ENCODE measurements at places on chromosomes 1 and 21. TPM values are rescaled to one million over a fixed set of nuclear protein-coding genes. Genes with fewer than 3 reads are reported as not detected.
A peak's percentile ranks its signal among the peaks of the same experiment; 100 is the strongest.

The VPS13D gene
- 115 TPM for total RNA-seq

The SYNC gene
- 24.2 TPM for total RNA-seq

DNA sequence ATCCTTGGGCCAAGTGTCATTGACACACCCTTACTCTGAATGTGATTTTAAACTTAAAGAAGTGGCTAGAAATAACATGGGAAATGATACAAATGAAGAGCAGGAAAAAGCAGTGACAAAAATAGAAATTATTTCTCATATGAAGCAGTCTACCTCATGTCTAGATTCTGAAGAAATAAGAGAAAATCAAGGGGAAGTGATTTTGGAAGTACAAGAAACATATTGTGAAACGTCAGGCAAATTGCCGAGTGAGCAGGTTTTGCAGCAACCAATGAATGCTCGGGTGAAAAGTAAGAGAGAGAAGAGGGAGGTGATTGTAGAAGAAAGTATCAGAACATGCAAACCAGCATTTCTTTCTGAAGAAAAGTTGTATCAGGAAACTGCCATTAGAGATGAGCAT is 130.7 kb downstream of the MACF1 start:
- no peak for DNase-seq
- no peaks in the 10 kb centered on the region for H3K27me3 ChIP-seq
- H3K36me3 ChIP-seq = peaks cover 6% of the 10 kb centered on the region
- H3K27ac ChIP-seq = no peak overlapping the region

DNA sequence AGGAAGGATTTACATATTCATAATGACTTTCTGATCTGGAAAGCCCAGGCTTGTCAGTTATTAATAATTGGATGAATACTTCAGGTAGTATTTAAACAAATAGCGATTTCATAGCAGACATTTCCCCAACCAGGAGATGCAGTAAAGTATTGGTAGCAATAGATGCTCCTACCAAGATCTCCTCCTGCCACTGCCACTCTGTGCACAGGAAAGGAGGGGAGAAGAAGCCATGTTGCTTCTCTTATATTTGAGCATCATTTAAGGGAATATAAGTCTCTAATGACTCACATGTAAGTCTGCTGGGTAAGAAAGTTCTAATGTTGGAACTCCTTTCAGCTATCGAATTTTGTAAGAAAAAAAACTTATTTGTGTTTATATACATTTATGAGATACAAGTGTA is 420 bp upstream of the IFI16 start:
- H3K27ac ChIP-seq = peak overlapping the region; percentile 89
- no peaks in the 10 kb centered on the region for H3K4me1 ChIP-seq
- H3K36me3 ChIP-seq = no peaks in the 10 kb centered on the region
- no peaks in the 10 kb centered on the region for H3K27me3 ChIP-seq

GRCh38 chr1:167426716-167427115 is 91.6 kb downstream of the CD247 start:
- no peak overlapping the region for H3K4me3 ChIP-seq
- no peaks in the 10 kb centered on the region for H3K27me3 ChIP-seq
- H3K4me1 ChIP-seq = no peaks in the 10 kb centered on the region
- DNase-seq = no peak
- no peak overlapping the region for H3K27ac ChIP-seq

- H3K4me1 ChIP-seq = no peaks in the 10 kb centered on the region
- no peak overlapping the region for H3K27ac ChIP-seq
- DNase-seq = no peak
These were observed 20.2 kb downstream of the IPP start for GRCh38 chr1:45730075-45730779.

DNA sequence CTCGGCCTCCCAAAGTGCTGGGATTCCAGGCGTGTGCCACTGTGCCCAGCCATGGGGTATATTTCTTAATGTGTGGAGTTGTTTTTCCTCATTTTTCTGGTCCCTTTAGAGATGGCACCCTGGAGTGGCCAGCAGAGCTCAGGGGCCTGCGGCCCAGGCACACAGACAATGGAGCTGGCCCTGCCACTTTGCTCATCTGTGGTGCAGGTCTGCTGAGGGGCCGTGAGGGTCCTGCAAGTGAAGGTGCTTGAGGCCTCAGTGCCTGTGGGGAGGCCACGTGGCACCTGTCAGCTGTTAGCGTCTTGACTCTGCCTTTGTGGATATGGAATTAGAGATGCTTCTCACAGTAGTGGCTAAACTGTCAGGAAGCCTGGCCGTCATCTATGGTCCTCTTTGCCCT is 7.5 kb downstream of the COL18A1 start:
- H3K27ac ChIP-seq = no peak overlapping the region
- no peaks in the 10 kb centered on the region for H3K36me3 ChIP-seq
- H3K4me3 ChIP-seq = no peak overlapping the region
- DNase-seq = no peak
- peaks cover 13% of the 10 kb centered on the region for H3K4me1 ChIP-seq
- no peaks in the 10 kb centered on the region for H3K27me3 ChIP-seq
